Vagina (tissue), 2 donors: ENCODE measurements at places on chromosomes 7 and 10. TPM values are rescaled to one million over a fixed set of nuclear protein-coding genes. Genes with fewer than 3 reads are reported as not detected.

TMEM236 gene
- total RNA-seq, result not detected

CFAP70 gene
- 1.5 TPM for total RNA-seq

POLR2J2 gene
- total RNA-seq, result 2.2 TPM

DNA sequence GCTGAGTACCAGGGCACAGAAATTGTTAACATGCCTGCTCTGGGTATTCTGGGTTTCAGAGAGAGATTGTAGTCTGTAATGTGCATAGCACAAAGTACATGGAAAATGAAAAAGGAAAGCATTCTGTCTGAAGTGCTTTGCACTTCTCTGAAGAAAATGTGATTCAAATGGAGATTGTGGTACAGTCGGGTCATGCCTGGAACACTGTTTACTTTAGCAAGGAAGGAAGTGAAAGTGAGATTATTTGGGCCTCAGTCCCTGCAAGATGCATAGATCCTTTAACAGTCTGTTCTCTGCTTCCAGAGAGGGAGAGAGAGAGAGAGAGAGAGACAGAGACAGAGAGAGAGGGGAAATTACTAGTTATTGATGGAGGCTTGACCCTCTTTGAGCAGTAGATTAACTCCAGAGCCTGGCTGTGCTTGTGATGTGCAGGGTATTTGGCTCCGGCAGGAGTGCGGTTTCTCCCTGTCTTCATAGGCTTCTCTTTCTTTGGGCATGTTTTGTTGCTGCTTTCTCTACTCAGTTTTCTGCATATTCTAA, 5.4 kb downstream of the VWC2 start:
- DNase-seq, result no peak
- H3K4me3 ChIP-seq, result no peak overlapping the region
- peaks cover 17% of the 10 kb centered on the region for H3K4me1 ChIP-seq
- H3K36me3 ChIP-seq, result no peaks in the 10 kb centered on the region
- H3K27me3 ChIP-seq, result no peaks in the 10 kb centered on the region

ZWINT gene
- total RNA-seq, result 3.9 TPM

DNA sequence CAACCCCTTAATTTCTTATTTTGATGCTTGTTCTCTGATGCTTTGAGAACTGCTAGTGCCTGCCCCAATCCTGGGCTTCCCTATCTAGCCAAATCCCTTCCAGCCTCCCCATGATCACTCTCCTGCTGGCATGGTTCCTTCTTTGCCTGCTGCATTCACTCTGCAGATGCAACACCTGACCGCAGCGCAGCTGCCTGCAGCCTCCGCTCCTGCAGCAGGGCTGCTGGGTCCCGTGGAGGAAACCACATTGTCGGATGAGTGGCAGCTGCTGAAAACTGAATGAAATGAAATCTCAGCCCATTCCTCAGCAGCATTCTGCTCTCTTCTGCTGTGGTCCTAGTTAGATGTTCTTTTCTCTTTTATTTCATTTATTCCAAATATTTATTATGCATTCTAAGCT, 320.3 kb downstream of the CCDC3 start:
- no peak overlapping the region for H3K4me3 ChIP-seq

DNA sequence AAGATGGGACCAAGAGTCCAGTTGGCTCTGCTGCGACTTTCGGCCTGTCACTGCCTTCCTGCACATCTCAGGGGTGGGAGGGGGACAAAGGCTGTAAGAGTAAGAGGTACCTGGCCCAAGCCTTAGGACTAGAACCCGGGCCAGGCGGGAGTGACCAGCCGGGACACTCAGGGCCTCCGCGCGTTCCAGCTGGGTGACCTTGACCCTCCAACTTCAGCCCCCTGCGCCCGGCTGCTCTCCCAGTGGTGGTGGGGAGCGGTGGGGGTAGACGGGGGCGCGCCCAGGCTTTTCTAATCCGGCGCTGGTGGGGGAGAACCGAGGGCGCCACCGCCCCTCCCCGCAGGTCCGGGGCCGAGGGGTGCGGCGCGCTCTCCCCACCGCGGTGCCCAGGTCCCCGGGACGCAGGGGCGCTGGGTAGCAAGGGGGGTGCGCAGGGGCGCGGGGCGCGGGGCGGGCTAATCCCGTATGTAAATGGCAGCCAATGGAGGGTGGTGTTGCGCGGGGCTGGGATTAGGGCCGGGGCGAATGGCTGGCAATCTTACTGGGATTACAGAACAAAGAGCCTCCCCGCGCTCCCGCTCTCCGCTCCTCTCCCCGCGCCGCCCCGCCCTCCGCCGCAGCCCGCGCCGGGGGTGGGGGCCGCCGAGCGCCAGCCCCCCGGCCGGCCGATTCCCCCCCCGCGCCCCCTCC, at the start of gene GTF2IRD1:
Gene GTF2IRD1, plus strand, starts transcription at position 585 of the 690 bp plus-strand sequence. CDS start 54,175 bp downstream, outside the sequence.
- peaks cover 31% of the 10 kb centered on the region for H3K4me1 ChIP-seq
- DNase-seq, result no peak
- H3K36me3 ChIP-seq, result no peaks in the 10 kb centered on the region

NDUFB8 gene
- 143 TPM for total RNA-seq

DNA sequence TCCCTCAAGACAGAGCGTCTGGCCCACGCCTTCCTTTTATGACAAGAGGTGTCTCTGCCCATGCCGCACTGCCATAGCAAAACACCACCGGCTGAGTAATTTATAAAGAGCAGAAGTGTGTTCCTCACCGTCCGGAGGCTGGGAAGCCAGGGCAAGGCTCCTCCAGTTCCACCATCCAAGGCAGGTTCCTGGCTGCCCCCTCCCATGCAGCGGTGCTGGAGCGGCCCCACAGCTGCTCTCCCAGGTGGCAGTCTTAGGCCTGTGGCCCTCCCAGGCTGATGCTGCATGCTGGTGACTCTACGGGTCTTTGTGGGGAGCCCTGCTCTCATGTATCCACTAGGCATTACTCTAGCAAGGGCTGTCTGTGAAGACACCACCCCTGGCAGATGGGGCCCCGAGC, 113.1 kb downstream of the TCERG1L start:
- no peaks in the 10 kb centered on the region for H3K36me3 ChIP-seq
- DNase-seq, result no peak
- no peaks in the 10 kb centered on the region for H3K4me1 ChIP-seq
- H3K27me3 ChIP-seq, result no peaks in the 10 kb centered on the region
- H3K27ac ChIP-seq, result no peak overlapping the region

DNA sequence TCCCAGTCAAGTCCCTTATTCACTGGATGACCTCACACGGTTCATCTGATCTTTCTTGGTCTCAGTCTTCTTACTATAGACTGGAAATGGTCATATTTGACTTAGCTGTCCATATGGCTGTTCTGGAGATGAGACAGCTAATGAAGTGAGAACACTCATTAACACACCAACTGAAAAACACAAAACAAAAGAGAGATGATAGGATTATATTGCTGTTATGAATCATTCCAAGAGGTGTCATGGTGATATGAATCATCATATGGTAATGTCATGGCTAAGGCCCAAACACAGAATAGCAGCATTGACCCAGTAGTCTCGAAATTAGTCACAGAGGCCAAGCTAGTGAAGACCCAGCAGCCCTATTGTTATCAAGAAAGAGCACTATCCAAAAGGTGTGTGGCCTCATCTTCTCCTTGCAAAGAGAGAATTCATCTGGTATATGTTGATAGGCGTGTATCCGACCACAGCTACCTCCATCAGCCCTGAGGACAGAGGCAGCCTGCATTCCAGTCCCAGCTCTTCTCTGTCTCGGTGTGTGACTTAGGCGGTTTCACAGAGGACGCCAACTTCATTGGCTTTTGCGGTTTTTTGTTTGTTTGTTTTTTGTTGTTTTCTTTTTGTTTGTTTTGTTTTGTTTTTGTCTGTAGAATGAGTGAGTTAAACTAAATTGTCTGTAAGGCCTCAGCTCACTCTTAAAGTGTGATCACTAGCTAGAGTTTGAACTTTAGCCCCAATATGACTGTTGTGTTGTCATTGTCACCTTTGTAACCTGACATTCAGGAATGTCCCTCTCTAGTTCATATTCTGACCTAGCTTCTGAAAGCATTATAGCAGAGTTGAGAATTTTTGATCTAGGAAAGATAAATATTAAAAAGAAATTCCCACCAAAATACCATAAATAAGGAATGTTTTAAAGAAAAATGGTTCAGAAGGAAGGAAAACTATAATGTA, 97.4 kb upstream of the PDCD4 start:
- H3K27me3 ChIP-seq, result no peaks in the 10 kb centered on the region
- no peak for DNase-seq

GRCh38 chr7:47379629-47380324, 202.1 kb downstream of the TNS3 start:
- H3K4me3 ChIP-seq, result peak overlapping the region; percentile 2
- no peak for DNase-seq
- H3K27me3 ChIP-seq, result no peaks in the 10 kb centered on the region

DNA sequence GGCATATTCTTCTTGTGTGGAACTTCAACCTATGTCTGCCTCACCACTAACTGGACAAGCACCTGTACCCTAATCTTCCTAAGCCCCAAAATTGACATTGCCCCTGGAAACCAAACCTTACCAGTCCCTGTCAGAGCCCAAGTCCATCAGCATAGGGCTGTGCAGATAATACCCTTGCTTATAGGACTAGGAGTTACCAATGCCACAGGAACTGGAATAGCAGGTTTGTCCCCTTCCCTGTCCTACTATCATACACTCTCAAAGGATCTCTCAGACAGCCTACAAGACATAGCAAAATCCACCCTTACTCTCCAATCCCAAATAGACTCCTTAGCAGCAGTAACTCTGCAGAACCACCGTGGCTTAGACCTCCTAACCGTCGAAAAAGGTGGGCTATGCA, 19.8 kb downstream of the ZNF107 start:
- H3K36me3 ChIP-seq, result peaks cover 30% of the 10 kb centered on the region
- H3K27me3 ChIP-seq, result no peaks in the 10 kb centered on the region

DNA sequence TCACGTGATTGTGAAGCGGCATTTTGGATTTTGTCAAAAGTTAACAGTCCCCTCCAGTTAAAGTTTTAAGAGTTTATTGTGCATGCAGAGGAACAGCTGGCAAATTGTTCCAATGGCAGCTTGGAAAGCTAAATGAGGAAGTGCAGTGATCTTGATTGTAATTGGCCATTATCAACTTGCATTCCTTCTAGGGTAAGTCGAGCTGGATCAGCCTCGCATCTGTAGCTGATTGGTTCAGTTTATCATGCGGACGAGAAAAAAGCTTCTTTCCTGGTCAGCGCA, 566 bp downstream of the ZNF789 start:
- no peak for DNase-seq
- H3K4me1 ChIP-seq, result peaks cover 9% of the 10 kb centered on the region
- peak overlapping the region; percentile 89 for H3K27ac ChIP-seq
- H3K27me3 ChIP-seq, result no peaks in the 10 kb centered on the region
- H3K36me3 ChIP-seq, result no peaks in the 10 kb centered on the region

DNA sequence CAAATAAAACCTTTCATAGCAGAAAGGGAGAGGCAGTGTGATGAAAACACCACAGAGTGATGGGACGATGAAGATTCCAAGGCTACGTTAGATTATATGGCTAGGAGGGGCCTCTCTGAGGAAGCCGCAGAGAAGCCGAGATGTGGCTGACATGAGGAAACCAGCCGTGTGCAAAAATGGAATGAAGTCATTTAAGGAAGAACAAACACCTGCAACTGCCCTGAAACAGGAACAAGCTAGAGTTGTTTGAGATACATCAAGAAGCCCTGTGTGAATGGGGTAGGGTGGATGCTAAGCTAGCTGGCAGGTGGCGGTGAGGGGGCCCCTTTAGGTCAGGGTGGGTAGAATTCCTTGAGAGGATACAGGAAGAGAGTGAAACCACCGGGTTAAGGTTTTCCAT, 129.5 kb downstream of the KLF6 start:
- no peak overlapping the region for H3K4me3 ChIP-seq
- no peak overlapping the region for H3K27ac ChIP-seq
- no peak for DNase-seq
- no peaks in the 10 kb centered on the region for H3K36me3 ChIP-seq
- no peaks in the 10 kb centered on the region for H3K27me3 ChIP-seq

- no peak overlapping the region for H3K27ac ChIP-seq
- no peak overlapping the region for H3K4me3 ChIP-seq
- H3K27me3 ChIP-seq, result no peaks in the 10 kb centered on the region
- H3K36me3 ChIP-seq, result no peaks in the 10 kb centered on the region
These were observed 21.8 kb upstream of the SMNDC1 start for GRCh38 chr10:110326351-110327032.

DNA sequence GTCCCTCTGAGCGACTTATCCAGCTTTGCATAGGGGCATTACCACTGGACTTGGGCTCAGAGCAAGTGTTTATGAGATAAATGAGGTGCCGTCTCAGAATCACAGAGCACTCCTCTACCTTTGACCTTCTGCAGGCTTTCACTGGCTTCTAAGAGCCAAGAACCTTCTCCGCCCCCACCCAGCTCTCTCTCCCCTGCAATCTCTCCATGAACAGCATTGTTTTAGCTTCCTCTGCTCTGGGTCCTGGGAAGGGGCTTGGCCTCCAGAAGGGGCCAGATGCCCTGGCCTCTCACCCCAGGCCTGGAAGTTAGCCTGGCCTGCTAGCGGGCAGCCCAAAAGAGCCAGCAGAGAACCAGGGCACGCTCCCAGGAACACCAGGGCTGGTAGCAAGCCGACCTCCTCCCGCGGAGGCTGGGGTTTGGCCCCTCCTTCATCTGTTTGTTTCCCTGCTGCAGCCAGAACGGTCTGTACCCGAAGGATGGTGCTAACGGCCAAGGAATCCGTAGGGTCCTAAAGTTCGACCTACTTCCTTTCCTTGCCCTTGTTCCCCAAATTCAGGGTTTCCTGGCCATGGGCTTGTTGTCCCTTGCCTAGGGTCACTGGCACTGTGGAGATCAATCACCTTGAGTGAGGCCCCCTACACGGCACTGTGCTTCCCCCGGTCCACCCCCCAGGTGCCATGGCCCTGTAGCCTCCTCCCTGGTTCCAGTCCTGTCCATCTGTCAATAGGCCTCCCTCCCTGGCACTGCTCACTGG, 18.7 kb upstream of the DDIT4 start:
- H3K27ac ChIP-seq, result peak overlapping the region; percentile 98
- H3K4me1 ChIP-seq, result peaks cover 94% of the 10 kb centered on the region
- DNase-seq, result peak; percentile 95
- no peaks in the 10 kb centered on the region for H3K36me3 ChIP-seq
- H3K27me3 ChIP-seq, result no peaks in the 10 kb centered on the region

STEAP1B gene
- 8.8 TPM for total RNA-seq

GBX1 gene
- total RNA-seq, result not detected

- H3K27ac ChIP-seq, result no peak overlapping the region
- H3K4me3 ChIP-seq, result no peak overlapping the region
- H3K27me3 ChIP-seq, result no peaks in the 10 kb centered on the region
These were observed 548.3 kb upstream of the ANKRD30A start for GRCh38 chr10:36577126-36577525.

NPTX2 gene
- total RNA-seq, result 13.0 TPM

DNA sequence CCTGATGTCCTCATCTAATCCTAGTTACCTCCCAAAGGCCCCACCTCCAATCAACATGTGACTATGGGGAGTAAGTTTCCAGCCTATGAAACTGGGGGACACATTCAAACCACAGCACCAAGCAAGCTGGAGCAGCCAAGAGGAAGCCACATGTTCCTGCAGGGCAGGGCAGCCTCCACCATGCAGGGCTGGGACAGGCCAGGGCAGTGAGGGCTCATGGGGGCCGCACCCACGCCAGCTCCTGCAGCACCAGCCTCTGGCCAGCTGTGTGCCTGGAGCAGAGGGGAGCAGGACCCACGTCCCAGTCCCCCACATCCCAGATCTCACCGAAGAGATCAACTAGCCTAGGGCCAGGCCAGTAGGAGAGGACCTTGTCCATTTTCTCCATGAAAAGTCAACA, 85.9 kb upstream of the INSIG1 start:
- no peaks in the 10 kb centered on the region for H3K27me3 ChIP-seq
- H3K4me1 ChIP-seq, result peaks cover 24% of the 10 kb centered on the region
- DNase-seq, result no peak
- H3K4me3 ChIP-seq, result no peak overlapping the region
- H3K36me3 ChIP-seq, result no peaks in the 10 kb centered on the region

PDLIM1 gene
- 181 TPM for total RNA-seq
